ENCODE measurements at places on chromosomes 4 and X.

DNA sequence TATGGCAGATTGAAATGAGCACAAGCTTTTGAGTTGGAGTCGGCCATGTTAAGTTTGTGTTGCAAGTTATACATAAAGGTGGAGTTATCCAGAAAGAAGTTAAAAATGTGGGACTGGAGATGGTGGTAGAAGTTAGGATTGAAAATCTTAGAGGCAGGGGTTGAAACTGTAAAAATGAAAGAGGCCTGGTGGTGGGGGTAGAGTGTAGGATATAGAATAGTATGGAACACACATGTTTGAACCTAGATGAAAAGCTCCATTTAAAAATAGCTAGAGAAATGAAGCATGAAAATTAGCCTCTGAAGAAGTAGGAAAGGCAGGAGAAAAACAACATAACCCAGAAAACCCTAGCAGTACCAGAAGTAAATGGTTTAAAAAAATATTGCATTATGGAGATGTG lies 131.8 kb upstream of the ENPEP start:
- DNase-seq = no peak

DNA sequence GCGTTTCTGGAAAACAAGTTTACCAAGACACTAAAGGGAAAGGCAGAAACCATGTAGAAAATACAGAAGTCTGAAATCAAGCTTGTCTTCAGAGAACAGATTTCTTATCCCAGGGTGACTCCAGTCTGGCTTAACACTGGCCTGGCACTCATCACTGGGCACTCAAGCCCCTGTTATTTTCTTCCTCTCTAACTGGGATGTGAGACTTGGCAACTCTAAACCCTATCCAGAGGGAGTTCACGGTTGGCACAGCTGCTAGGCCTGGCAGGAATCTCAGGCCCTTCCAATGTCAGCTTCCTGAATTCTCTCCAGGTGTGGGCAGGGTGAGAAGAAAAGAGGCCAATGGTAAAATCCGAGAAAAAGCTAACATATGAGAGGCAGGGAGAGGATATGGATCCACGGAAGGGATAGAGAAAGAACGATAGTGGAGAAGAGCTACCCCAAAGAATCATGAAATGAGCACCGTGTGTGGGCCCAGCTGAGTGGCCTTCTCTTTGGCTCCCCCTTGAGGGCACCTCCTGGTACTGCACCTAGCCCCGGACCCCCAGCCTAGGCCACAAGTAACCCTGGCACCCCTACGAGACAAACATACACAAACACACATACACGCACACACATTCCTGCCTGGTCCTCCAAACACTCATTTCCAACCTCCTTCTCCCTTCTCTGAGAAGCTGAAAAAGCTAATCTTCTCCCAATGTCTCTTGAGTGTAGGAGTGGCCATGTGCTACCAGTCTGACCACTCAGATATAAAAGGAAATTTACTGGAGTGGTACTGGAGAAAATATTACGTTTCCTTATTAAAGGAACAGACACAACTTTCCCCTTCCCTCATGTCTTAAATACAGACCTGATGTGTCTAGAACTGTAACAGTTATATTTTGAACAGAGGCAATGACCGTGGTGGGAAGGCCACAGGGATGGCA lies 16.6 kb upstream of the PTCHD1 start:
- DNase-seq = no peak

DNA sequence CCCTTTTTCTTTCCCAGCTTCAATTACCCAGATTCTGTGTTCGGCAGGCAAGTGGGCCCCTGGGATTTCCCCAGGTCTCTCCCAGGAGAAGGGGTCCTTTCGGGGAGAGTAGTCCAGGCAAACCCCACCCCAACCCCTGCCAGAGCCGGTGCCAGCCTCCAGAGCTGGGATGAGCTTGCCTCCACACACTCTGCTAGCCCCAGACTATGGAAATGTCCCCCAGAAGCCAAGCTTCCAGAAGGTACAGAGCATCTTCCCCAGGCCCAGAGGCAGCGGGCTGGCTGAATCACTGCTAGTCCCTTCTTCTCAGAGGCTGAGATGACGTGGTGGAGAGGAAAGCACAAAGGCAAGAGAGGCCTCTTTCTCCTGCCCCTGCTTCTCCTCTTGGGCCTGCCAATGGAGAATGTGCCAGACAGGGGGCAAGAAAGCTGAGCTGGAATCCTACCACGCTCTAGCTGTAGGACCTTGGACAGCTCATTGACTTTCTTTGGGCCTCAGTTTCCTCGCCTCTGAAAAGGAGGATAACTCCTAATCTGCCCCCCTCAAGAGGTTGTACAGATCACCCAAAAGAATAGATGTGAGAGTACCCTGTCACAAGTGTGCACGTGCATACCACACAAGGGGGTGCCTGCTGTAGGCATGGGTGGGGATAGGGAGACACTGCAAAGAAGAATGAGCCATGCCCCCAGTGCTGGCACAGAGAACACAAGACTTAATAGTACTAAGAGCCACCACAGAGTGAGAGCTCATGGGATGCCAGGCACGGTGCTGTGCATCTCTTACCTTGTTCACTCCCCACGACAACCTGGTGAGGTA lies 2.1 kb downstream of the SASH3 start:
- no peak for DNase-seq

DNA sequence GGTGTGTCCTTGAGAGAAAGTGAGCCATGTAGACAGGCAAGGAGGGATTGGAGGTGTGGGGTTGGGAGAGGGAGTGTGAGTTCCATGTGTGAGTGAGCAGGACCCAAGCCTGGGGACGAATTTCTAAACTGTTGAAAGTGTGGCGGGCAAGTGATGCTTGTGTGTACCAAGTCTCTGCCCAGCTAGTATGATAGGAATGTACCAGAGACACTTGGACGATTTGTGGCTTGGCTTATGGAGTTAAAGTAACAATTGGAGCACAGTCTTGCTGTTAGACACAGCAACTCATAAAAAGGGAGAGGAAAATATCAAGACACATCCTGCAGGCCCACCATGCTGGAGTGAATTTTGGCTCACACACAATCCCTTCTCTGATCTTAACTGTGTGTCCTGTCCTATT lies 8.5 kb downstream of the PTTG2 start:
- no peak for DNase-seq

DNA sequence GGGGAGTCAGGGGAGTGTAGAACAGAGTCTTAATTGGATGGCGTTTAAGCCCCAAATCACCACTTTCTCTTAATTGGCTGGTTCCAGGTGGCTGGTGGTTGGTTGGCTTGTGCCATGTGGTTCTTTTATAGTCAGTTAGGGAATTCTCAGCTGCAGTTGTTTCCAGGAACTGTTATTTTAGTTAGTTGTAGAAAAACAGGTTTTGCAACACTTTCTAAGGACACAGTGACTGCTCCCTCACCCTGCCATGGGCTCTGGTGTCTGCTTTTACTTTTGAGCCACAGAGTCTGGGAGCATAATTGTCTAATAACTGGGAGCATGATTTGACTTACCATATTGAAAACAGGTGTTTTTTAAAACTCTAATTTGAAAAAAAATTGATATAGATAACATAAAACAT lies 75.8 kb upstream of the PCDH18 start:
- no peak for DNase-seq

DNA sequence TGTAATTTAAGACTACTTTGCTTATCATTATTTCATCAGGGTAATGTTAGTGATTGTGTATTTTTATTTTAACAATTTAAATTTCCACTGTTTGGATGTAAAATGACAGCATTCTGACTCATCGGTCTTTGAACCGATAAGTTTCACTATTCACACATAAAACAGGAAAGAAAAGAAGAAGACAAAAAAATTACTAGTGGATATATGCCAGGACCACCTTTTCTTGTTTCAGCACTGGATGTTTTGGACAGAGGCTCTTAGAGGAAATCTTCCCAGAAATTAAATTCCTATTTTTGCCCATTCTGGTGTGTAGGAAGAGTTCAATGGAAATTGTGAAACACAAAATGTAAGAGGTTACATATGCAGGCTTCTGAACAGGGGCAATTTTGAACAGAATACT lies 57.4 kb downstream of the VEGFC start:
- DNase-seq = no peak

GRCh38 chr4:22502895-22503814 lies 12.7 kb downstream of the ADGRA3 start:
- DNase-seq = no peak

- no peak for DNase-seq
These were observed 123.4 kb upstream of the ATP6AP2 start for GRCh38 chrX:40457406-40457805.

DNA sequence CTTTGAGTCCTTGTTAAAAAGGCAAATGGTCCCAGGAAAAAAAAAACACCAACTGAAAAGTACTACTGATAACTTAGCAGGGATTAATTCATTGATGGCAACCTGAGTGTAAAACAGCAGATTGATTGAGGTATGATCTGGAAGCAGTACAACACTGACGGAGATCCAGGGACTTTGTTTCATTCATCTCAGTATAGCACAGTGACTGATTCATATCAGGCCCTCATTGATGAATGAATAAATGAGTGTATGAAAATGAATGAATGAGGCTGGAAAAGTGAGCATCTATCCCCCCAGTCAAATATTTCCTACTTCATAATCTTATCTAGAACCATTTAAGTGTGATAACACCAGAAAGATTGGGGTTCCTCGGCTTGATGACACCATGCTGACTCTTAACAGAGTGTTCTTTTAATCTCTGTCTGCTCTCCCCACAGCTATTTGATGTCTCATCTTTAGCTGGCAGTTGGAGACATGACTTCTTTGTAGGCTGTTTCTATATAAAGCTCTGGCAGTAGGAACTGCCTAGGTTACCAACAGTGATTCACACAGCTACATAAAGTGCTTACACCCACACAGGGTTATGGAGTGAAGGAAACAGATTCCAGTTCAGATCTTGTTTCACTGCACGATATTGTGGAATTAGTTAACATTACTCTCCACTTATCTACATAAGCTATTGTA lies 18.6 kb upstream of the RNF128 start:
- DNase-seq = no peak

- no peak for DNase-seq
These were observed 55.8 kb downstream of the PTTG2 start for GRCh38 chr4:38015886-38016515.

GRCh38 chrX:124230655-124231450 lies 101.6 kb upstream of the TEX13D start:
- DNase-seq = no peak

- DNase-seq = peak; percentile 72
These were observed 52.9 kb downstream of the TRIM2 start for GRCh38 chr4:153257151-153257620.

DNA sequence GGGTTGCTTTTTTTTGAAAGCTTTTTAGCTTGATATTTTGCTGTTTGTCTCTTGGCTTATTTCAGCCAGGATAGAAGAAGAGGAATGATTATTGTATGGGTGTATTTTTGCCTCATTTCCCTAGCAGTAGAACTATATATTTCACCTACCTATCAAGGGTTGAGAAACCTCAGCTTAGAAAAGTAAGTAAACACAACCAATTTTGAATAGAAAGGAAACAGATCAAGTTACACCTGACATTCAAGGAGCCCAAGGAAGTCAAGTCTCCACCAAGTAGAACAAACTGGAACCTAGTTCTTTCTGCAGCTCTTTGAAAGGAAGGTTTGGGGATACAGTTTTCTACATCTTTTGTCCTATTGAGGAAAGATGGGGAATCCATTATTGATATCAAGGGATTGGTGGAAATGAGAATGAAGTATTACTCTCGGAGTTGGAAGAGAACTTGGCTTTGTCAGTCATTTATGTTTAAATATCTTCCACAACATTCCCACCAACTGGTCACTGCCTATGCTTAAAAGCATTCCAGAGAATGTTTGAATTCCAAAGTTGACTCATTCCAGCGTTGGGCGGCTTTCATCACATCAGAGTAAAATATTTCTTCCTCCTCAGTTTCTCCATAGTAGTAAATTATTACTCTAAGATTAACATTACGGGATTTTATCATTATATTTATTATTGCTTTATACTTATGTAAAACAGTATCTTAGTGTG lies 207.8 kb upstream of the CNKSR2 start:
- no peak for DNase-seq

GRCh38 chr4:38861791-38862190 lies 5.2 kb upstream of the TLR6 start:
- DNase-seq = no peak

GRCh38 chrX:25432396-25432795 lies 416.6 kb upstream of the ARX start:
- no peak for DNase-seq

GRCh38 chr4:39435659-39436563 lies 22.8 kb downstream of the RPL9 start:
- no peak for DNase-seq

- no peak for DNase-seq
These were observed 58.9 kb upstream of the SPP1 start for GRCh38 chr4:87916626-87917025.

Data from pons (tissue), 1 donor.